Epithelial cell of proximal tubule (primary cell): ENCODE measurements at places on chromosomes 12 and 14.

DNA sequence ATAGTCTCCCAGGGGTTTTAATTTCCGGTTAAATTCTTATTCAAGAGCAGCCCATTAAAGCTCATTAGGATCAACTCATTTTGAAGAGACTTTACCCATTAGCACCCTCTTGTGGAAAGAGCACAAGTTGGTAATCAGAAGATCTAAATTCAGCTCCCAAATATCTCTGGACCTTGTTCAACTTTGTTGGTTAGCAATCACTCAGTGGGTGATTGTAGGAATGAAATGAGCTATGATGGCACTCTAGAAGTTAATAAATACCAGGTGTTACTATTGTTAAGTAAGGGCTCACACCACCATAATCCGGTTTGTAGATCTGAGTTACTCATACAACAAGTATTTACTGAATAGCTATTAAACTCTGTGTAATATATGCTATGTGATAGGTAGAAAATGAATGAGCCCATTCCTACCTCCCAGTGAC lies 42.9 kb downstream of the TRIP11 start:
- peak; percentile 99 for DNase-seq

GRCh38 chr14:63026491-63026890 lies 18.8 kb downstream of the KCNH5 start:
- DNase-seq: no peak

DNA sequence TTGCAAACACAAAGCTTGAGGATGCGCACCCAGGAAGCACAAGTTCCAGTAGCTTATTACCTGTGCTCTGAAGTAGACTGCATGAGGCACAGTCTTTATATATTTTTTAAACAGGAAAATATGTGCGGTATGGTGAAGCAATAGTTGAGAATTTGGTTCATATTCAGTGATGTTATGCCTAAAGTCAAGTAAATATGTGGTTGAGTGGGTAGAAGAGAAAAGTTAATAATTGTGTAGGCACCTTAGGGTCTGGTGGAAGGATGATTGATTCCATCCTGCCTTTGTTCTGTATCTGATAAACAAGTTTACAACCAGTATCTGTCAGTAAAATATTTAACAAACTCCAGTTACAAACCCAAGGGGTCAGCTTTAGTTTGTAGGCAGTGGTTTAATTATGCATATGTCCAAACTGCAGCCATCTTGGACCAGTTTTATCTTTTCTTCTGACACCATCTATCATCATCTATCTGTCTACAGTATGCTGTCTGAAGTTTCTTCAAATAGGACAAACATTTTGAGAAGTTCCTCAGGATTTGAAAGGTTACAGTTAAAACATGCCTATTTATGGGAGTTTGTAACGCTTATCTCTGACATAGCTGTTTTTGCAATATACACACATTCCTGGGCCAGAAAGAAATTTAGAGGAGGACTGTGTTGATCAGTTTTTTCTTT lies 10.8 kb downstream of the SINHCAF start:
- DNase-seq: no peak

DNA sequence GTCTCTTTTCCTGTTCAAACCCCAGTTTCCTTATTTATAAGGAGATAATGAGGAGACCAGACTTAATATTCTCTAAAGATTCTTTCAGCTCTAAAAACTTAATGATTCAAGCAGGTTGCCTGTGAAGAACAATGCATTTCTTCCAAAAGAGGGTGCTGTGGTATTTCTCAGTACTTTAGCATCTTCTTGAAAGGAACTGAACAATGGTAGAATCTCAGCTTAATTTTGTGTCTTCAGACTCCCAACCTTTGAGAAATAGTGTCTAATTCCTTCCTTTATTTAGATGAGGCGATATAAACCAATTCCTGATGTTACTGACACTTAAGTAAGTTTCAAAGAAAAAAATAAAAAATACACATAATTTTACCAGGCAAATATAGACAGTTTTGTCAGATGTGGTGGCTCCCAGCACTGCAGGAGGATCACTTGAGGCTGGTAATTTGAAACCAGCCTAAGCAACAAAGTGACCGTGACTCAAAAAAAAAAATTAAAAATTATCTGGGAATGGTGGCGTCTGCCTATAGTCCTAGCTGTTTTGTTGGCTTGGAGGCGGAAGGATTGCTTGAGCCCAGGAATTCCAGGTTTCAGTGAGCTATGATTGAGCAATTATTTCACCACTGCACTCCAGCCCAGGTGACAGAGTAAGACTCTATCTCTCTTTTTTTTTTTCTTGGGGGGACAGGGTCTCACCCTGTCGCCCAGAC lies 76.9 kb upstream of the PSMA6 start:
- no peak for DNase-seq

- no peak for DNase-seq
Observed at GRCh38 chr12:31119803-31120211, 46.1 kb downstream of the DDX11 start.

- DNase-seq: peak; percentile 7
Observed at GRCh38 chr12:91811481-91812287, 334.0 kb downstream of the BTG1 start.

DNA sequence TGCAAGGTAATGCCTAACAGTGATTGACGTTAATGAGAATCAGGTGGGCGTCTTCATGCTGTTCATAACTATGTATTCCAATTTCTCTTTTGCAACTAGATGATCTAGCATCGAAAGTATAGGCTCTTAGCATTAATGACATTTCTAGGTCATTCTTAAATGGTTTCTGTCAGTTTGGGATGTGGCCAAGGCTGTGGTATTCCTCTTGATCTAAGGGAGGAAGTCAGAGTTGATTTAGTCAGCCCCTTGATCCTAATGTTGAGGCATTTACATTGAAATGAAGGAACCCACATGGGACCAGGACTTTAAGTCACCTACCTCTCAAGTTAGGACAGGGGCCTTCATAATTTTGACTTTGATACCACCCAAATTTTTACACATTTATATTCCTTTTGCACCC lies 448.1 kb downstream of the NPAS3 start:
- DNase-seq: no peak
